Prostate gland (tissue), 2 donors: ENCODE measurements at places on chromosomes 7 and 10.
A peak's percentile ranks its signal among the peaks of the same experiment; 100 is the strongest.

DNA sequence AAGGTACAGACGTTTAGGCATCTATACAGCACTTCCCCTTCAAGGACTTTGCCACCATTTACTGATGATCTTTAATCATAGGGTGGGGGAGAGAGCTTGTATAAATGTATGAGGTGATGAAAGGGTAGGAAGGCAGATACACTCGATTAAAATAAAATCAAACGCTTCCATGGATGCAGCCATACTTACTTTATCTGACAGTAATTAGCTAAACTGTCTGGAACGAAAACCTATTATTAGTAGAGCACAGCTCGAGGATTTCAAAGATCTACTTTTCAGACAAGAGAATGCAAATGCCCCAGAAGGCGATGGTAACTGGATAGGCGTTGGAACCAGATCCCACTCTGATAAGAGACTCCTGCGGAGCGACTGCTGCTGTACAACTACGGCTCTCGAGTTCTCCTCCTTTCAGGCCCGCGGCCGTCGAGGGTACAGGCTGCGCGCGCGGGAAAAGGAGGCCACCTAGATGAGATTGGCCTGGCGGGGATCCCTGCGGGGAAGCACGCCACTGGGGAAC lies 3.1 kb upstream of the NKX2-3 start:
- H3K36me3 ChIP-seq: no peaks in the 10 kb centered on the region
- peaks cover 94% of the 10 kb centered on the region for H3K27me3 ChIP-seq
- no peak overlapping the region for H3K4me3 ChIP-seq
- no peak overlapping the region for H3K27ac ChIP-seq
- H3K4me1 ChIP-seq: no peaks in the 10 kb centered on the region

- H3K4me1 ChIP-seq: no peaks in the 10 kb centered on the region
- H3K27ac ChIP-seq: no peak overlapping the region
- H3K27me3 ChIP-seq: no peaks in the 10 kb centered on the region
- H3K36me3 ChIP-seq: no peaks in the 10 kb centered on the region
- no peak for DNase-seq
- H3K4me3 ChIP-seq: no peak overlapping the region
Observed at GRCh38 chr7:43572516-43573049, 10.3 kb upstream of the STK17A start.

DNA sequence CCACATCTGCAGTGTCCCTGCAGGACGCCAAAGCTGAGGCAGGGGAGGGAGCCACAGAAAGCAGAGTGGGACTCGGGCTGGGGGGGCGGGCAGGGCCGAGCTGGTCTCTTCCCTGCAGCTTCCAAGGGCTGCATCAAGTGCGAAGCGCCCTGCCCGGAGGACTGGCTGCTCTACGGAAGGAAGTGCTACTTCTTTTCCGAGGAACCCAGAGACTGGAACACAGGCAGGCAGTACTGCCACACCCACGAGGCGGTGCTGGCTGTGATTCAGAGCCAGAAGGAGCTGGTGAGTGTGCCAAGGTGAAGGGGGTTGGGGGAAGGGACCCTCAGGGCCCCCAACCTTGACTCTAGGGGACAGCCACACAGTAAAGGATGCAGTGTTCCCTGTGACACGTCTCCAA lies 16.7 kb downstream of the CLEC2L start:
- DNase-seq: no peak
- H3K4me1 ChIP-seq: no peaks in the 10 kb centered on the region
- no peaks in the 10 kb centered on the region for H3K36me3 ChIP-seq
- H3K27me3 ChIP-seq: peaks cover 2% of the 10 kb centered on the region
- no peak overlapping the region for H3K4me3 ChIP-seq

GRCh38 chr7:123763191-123763661 lies 14.4 kb upstream of the WASL start:
- H3K27ac ChIP-seq: no peak overlapping the region
- H3K4me1 ChIP-seq: no peaks in the 10 kb centered on the region
- DNase-seq: no peak
- no peaks in the 10 kb centered on the region for H3K36me3 ChIP-seq
- H3K27me3 ChIP-seq: no peaks in the 10 kb centered on the region

DNA sequence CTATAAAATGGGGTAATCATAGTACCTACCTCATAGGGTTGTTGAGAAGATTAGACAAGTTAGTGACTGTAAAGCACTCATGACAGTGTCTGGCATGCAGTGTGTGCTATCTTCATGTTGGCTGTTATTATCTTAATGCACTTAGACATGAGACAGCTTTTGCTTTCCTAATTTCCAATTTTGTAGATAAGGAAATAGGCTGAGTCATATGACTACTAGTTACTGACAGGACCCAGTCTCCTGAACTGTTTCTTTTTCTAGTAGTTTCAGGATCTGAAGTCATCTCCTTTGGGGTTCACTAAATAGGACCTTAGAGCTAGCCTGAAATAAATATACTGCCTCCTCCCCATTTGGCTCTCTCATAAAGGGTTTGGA lies 74.2 kb downstream of the SNX10 start:
- H3K4me3 ChIP-seq: no peak overlapping the region
- H3K36me3 ChIP-seq: no peaks in the 10 kb centered on the region
- no peak overlapping the region for H3K27ac ChIP-seq

- DNase-seq: no peak
- no peaks in the 10 kb centered on the region for H3K27me3 ChIP-seq
- H3K4me3 ChIP-seq: no peak overlapping the region
- no peaks in the 10 kb centered on the region for H3K4me1 ChIP-seq
- H3K36me3 ChIP-seq: no peaks in the 10 kb centered on the region
Observed at GRCh38 chr10:69974551-69975155, 78.0 kb upstream of the MACROH2A2 start.

DNA sequence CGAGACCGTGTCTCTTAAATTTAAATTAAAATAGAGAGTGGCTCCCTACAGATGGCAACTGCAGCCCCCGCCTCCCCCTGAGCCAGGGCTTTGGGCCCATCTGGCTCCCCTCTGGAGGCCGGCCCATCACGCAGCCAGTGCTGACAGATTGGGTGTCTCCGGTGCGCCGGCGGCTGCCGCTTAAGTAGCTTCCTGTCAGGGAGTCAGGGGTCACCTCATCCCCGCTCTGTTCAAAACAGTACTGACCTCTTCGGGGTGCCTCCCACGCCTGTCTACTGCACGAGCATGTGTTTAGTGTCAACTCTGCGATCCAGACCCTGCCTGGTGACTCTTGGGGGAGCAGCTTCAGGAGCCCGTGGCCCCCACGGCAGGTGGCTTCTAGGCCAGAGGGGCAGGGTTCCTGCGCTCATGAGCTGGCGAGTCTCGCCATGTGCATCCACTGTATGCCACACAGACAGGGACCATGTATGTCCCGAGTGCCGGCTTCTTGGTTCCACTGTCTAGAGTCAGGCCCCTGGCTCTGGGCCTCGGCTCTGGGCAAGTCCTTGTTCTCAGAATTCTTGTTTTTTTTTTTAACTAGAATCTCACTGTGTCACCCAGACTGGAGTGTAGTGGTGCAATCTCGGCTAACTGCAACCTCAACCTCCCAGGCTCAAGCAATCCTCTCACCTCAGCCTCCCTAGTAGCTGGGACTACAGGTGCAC lies 36.1 kb downstream of the KCTD7 start:
- no peaks in the 10 kb centered on the region for H3K27me3 ChIP-seq
- DNase-seq: no peak
- H3K36me3 ChIP-seq: no peaks in the 10 kb centered on the region
- H3K27ac ChIP-seq: no peak overlapping the region
- no peak overlapping the region for H3K4me3 ChIP-seq
- no peaks in the 10 kb centered on the region for H3K4me1 ChIP-seq

DNA sequence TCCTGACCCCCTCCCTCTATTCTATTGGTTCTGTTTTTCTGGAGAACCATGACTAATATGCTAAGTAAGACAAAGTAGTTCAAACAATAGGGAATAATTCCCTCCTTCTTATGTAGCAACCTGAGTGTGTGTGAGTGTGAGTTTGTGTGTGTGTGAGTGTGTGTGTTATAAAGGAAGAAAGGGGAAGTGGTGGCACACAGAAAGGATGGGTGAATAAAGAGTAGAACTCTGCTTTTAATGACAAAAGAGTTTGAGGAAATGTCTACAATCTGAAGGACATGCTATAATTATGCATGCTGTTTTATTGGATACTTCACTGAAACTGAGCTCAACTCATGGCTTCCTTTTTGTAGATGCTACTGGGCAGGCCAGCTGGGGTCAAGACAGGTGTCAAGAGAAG lies 489.5 kb downstream of the REEP3 start:
- H3K4me3 ChIP-seq: no peak overlapping the region
- no peaks in the 10 kb centered on the region for H3K4me1 ChIP-seq

DNA sequence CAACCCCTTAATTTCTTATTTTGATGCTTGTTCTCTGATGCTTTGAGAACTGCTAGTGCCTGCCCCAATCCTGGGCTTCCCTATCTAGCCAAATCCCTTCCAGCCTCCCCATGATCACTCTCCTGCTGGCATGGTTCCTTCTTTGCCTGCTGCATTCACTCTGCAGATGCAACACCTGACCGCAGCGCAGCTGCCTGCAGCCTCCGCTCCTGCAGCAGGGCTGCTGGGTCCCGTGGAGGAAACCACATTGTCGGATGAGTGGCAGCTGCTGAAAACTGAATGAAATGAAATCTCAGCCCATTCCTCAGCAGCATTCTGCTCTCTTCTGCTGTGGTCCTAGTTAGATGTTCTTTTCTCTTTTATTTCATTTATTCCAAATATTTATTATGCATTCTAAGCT lies 320.3 kb downstream of the CCDC3 start:
- no peaks in the 10 kb centered on the region for H3K27me3 ChIP-seq
- no peak overlapping the region for H3K4me3 ChIP-seq
- H3K36me3 ChIP-seq: no peaks in the 10 kb centered on the region
- no peaks in the 10 kb centered on the region for H3K4me1 ChIP-seq
- H3K27ac ChIP-seq: no peak overlapping the region

GRCh38 chr7:149566103-149566502 lies 68.5 kb upstream of the ZNF746 start:
- no peak overlapping the region for H3K27ac ChIP-seq
- H3K4me1 ChIP-seq: no peaks in the 10 kb centered on the region
- DNase-seq: no peak

- no peaks in the 10 kb centered on the region for H3K27me3 ChIP-seq
- no peaks in the 10 kb centered on the region for H3K36me3 ChIP-seq
- no peaks in the 10 kb centered on the region for H3K4me1 ChIP-seq
- no peak overlapping the region for H3K27ac ChIP-seq
- DNase-seq: no peak
- no peak overlapping the region for H3K4me3 ChIP-seq
Observed at GRCh38 chr7:71787513-71787912, 624.6 kb downstream of the CALN1 start.

GRCh38 chr7:47454069-47454973 lies 127.6 kb downstream of the TNS3 start:
- peak overlapping the region; percentile 11 for H3K27ac ChIP-seq
- H3K36me3 ChIP-seq: no peaks in the 10 kb centered on the region
- no peaks in the 10 kb centered on the region for H3K4me1 ChIP-seq
- no peaks in the 10 kb centered on the region for H3K27me3 ChIP-seq

DNA sequence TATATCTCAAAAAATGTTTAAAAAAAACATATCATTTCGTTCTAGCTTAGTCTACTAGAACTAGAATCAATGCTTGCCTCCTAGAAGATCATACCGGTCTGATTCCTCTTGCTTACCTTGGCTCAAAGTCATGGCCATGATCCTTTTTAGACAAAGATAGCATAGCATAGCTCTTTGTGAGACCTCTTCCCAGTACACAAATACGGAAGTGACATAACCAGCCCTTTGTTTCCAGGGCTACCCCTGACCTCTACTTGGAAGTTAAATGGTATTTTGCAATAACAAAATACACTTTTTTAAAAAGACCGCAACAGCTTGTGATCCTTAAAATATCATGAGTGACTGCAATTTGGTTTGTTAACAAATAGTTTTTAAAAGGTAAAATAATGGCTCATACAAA lies 130.7 kb upstream of the NOBOX start:
- no peaks in the 10 kb centered on the region for H3K27me3 ChIP-seq
- H3K4me3 ChIP-seq: no peak overlapping the region
- DNase-seq: no peak
- H3K36me3 ChIP-seq: no peaks in the 10 kb centered on the region
- H3K27ac ChIP-seq: no peak overlapping the region
- H3K4me1 ChIP-seq: no peaks in the 10 kb centered on the region

DNA sequence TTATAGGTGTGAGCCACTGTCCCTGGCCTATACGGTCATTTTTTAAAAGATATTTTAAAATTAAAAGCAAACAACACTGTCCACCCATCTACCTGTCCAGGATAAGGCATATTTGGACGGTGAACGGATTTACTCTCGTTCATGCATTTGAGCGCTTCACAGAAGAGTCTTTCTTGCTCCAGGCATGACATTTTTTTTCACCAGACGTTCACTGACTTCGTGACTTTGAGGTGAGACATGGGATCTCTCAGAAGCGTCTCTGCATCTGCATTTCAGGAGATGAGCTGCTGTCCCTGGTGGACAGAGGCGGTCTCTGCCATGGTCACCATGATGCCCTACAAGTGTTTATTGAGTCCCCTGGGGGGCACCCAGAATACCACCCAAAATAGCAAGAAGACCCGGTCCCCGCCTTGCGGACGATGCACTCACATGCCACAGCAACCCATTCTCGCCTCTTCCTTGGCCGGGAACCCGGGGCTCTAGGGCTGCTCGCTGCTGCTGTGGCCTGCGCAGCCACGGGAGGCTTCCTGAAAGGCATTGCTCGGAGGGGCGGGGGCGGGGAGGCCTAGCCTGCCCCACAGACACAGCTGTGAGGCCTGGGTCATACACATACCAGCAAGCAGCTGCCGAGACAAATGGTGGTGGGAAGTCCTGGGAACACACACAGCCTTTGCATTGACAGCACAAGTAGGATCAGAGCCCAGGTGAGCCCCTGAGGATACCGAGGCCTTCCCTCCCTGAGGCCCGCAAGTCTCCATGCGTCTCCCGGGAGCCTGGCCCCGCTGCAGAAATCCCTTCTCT lies 84.4 kb downstream of the RGS10 start:
- H3K27me3 ChIP-seq: no peaks in the 10 kb centered on the region
- no peaks in the 10 kb centered on the region for H3K36me3 ChIP-seq
- H3K4me3 ChIP-seq: no peak overlapping the region

DNA sequence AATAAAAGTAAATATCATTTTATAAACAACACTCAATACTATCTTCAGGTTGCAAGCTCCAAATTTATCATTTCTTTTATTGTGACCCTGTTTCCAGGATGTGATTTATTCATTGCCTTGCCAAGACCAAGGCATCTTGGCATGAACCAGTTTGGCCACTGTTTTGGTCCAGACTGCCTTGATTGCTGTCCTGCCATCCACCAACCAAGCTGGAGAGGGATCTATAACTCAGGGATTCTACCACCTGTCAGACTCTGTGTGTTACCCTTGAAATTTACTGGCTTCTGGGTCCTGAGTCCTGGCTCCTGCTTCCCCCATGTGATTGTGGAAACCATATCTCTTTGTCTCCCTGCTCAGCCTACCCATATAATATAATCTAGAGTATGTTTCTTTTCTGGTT lies 343.0 kb downstream of the GPAM start:
- H3K27ac ChIP-seq: no peak overlapping the region
- H3K36me3 ChIP-seq: no peaks in the 10 kb centered on the region
- no peaks in the 10 kb centered on the region for H3K27me3 ChIP-seq
- H3K4me1 ChIP-seq: no peaks in the 10 kb centered on the region

DNA sequence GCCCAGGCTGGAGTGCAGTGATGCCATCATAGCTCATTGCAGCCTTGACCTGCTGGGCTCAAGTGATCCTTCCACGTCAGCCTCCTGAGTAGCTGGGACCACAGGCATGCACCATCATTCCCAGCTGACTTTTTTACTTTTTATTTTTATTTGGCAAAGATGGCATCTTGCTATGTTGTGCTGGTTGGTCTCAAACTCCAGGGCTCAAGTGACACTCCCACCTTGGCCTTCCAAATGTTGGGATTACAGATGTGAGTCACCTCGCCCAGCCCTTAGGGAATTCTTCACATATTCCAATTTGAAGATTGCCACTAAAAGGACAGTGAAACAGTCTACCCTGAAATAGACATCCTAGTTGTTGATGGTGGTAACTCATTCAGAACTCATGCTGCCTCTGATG lies 27.7 kb downstream of the SUGCT start:
- H3K4me1 ChIP-seq: no peaks in the 10 kb centered on the region
- no peak overlapping the region for H3K4me3 ChIP-seq
- H3K27me3 ChIP-seq: no peaks in the 10 kb centered on the region
- DNase-seq: no peak
